ENCODE measurements at places on chromosomes 6 and 20.

- no peak for DNase-seq
Observed at GRCh38 chr20:19688031-19688806, 69.8 kb upstream of the RIN2 start.

DNA sequence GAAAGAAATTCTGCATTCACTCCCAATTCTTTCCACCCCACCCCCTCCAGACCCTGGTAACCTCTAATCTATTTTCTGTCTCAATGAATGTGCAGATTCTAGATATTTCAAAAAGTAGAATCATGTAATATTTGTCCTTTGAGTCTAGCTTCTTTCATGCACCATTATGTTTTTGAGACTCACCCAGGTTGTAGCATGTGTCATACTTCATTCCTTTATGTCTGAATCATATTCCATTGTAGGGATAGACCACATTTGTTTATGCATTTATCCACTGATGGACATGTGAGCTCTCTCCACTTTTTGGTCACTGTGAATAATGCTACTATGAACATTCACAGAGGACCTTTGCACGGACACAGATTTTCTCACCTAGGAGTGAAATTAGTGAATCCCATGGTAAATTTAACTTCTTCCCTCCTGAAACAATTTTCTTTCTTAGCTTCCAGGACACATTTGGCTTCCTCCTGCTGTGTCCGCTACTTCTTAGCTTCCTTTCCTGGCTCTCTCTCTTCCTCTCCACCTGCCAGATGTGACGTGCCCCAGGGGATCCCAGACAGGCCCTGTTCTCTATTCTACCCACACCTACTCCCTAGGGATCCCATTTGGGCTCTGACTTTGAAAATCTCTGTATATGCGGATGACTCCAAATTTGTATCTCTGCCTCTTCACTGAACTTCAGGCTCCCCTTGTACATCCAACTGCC, 24.1 kb upstream of the ARFGEF2 start:
- no peak for DNase-seq

DNA sequence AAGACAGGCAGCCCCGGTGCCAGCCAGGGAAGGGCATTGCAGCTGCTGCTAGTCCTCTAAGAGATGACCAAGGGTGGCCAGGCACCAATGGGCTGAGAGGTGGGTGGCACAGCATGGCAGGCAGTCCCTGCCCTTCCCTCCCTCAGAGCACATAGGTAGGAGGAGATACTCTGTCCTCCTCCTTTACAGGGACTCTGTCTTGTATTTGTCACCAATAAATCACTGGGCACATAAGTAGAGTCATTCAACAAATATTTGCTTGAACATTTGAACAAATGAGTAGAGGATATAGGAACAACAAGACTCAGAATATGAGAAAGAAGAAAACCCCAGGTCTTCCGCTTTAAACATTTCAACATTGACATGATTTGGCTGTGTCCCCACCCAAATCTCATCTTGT, 69.4 kb upstream of the CLDN20 start:
- no peak for DNase-seq

- no peak for DNase-seq
Observed at GRCh38 chr6:139181236-139181635, 46.4 kb downstream of the HECA start.

All from left hindlimb (tissue), 1 donor.